Gastrocnemius medialis (tissue), 4 donors: ENCODE measurements at places on chromosomes 5 and 9.

DNA sequence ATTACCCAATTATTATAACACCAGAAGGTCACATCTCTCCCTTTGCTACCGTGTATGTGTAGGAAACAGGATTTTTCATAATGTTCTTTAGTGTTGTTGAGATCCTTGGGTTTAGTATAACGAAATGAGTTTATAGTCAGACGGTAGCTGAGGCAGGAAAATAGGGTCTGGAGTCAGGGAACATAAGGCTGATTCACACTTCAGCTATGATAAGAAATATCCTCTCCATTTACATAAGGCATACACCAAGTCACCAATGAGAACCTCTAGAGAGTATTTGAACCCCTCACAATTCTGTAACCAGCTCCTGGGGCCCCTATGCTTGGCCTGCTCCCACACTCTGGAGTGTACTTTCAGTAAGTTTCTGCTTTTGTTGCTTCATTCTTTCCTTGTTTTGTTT lies 58.9 kb upstream of the ANKH start:
- H3K36me3 ChIP-seq, result no peaks in the 10 kb centered on the region
- no peaks in the 10 kb centered on the region for H3K4me1 ChIP-seq
- H3K27me3 ChIP-seq, result no peaks in the 10 kb centered on the region
- no peak overlapping the region for H3K4me3 ChIP-seq
- no peak overlapping the region for H3K27ac ChIP-seq

DNA sequence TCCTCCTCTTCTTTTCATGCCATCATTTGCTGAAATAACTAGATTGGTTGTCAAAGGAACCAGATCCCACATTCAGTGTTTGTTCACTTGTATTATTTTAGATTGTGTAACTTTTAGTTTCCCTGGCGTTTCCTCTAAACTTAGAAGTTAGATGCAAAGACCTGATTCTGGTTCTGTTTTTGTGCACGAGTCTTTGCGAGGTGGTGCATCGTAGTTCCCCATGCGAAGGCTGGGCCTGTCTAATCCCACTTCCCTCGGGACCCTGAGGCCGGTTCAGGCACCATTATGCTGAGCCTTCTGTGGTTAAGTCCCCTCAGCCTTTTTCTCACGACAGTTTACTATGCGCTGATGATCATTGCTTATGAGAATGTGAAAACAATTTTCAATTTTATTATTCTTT lies 219.1 kb upstream of the OTULINL start:
- no peak for DNase-seq
- H3K27ac ChIP-seq, result no peak overlapping the region
- no peaks in the 10 kb centered on the region for H3K4me1 ChIP-seq
- no peaks in the 10 kb centered on the region for H3K27me3 ChIP-seq

- H3K4me1 ChIP-seq, result no peaks in the 10 kb centered on the region
- no peak for DNase-seq
- no peaks in the 10 kb centered on the region for H3K27me3 ChIP-seq
- no peaks in the 10 kb centered on the region for H3K36me3 ChIP-seq
- no peak overlapping the region for H3K27ac ChIP-seq
These were observed 223.7 kb downstream of the PAPPA start for GRCh38 chr9:116377179-116377798.

- no peak overlapping the region for H3K27ac ChIP-seq
- no peaks in the 10 kb centered on the region for H3K36me3 ChIP-seq
- H3K4me3 ChIP-seq, result no peak overlapping the region
- H3K27me3 ChIP-seq, result no peaks in the 10 kb centered on the region
These were observed 3.6 kb downstream of the FOXI1 start for GRCh38 chr5:170109059-170110031.

- H3K4me1 ChIP-seq, result no peaks in the 10 kb centered on the region
- no peaks in the 10 kb centered on the region for H3K36me3 ChIP-seq
- H3K27ac ChIP-seq, result no peak overlapping the region
- H3K4me3 ChIP-seq, result no peak overlapping the region
These were observed 270.2 kb downstream of the FBXL17 start for GRCh38 chr5:108111736-108112135.

DNA sequence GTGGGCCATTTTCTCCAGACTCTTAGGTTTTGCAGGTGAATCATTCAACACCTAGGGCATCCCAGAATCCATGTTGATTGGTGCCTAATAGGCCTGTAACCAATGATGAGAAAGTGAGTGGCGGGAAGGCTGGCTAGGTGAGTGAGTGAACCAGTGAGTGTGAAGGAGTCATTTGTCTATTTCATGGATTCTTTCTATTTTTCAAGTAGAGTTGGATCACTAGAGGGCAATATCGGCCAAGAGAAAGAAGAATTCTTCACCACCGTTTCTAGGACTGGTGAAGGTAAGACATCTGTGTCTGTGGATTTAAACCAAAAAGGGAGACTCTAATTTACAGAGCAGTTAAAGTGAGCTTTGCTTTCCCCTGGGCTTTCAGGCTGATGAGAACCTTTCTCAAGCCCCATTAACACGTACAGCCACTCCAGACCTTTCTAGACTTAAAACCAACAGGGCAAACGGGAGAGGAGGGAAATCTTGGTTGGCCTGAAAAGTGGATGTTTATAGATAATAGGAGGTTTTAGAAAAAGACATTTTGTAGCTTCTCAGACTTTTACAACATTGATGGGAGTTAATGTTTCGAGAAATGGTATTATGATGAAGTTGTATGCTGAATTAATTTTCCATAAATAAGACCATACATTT lies 114.3 kb upstream of the IL12B start:
- no peaks in the 10 kb centered on the region for H3K36me3 ChIP-seq
- H3K4me1 ChIP-seq, result no peaks in the 10 kb centered on the region
- H3K27me3 ChIP-seq, result no peaks in the 10 kb centered on the region
- no peak overlapping the region for H3K27ac ChIP-seq
- no peak for DNase-seq

- H3K4me1 ChIP-seq, result peaks cover 65% of the 10 kb centered on the region
- H3K27me3 ChIP-seq, result no peaks in the 10 kb centered on the region
- DNase-seq, result no peak
- peak overlapping the region; percentile 80 for H3K27ac ChIP-seq
- peaks cover 19% of the 10 kb centered on the region for H3K36me3 ChIP-seq
- no peak overlapping the region for H3K4me3 ChIP-seq
These were observed 9.6 kb upstream of the DBN1 start for GRCh38 chr5:177483042-177483441.

- no peak overlapping the region for H3K4me3 ChIP-seq
- H3K27me3 ChIP-seq, result no peaks in the 10 kb centered on the region
- no peak overlapping the region for H3K27ac ChIP-seq
- DNase-seq, result no peak
- H3K36me3 ChIP-seq, result no peaks in the 10 kb centered on the region
These were observed 378.5 kb downstream of the MLLT3 start for GRCh38 chr9:20243841-20244240.

DNA sequence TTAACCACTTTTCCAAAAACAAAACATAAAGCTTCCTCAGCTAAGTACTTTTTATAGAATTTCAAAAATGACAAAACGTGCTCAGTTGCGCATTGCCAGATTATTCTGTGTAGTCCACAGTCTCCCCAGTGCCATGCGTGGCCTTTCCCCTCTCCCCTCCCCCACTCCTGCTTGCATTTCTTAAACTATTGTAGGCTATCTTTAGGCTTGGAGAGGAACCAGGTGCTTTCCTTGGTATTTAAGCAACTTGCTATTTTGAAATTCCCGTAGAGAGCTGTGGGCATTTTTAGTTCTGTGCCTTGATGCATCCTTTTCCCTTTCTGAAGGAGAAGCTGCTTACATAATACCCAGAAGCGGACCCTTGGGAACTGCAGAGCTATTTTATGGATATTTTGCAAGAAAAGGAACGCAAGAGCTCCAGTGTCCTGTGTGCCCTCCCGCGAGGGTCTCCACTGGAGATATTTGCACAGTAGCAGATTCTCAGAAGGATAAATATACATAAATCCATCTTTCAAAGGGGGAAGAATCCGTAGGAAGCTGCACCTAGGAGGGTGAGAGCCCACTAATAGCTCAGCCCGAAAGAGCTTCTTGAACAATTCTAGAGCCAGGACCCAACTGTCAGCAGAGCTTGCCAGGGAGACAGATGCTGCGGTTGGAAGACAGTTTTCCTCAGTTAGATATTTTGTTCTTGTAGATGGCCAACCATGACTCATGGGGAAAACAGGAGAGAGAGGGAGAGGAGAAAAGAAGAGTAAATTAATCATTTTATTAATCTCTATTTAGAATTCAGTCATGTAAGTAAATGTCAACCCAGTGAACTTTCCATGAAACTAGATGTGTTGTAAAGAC lies 1298.3 kb upstream of the WWC1 start:
- no peak for DNase-seq
- no peaks in the 10 kb centered on the region for H3K4me1 ChIP-seq
- no peak overlapping the region for H3K27ac ChIP-seq
- no peak overlapping the region for H3K4me3 ChIP-seq
- H3K36me3 ChIP-seq, result no peaks in the 10 kb centered on the region
- no peaks in the 10 kb centered on the region for H3K27me3 ChIP-seq

GRCh38 chr5:158514986-158515359 lies 584.7 kb downstream of the EBF1 start:
- peaks cover 5% of the 10 kb centered on the region for H3K4me1 ChIP-seq
- no peaks in the 10 kb centered on the region for H3K36me3 ChIP-seq
- no peak overlapping the region for H3K4me3 ChIP-seq
- DNase-seq, result no peak
- no peak overlapping the region for H3K27ac ChIP-seq
- H3K27me3 ChIP-seq, result no peaks in the 10 kb centered on the region

GRCh38 chr9:129471201-129472019 lies 149.5 kb downstream of the C9orf50 start:
- H3K4me3 ChIP-seq, result no peak overlapping the region
- no peak overlapping the region for H3K27ac ChIP-seq
- no peaks in the 10 kb centered on the region for H3K36me3 ChIP-seq

DNA sequence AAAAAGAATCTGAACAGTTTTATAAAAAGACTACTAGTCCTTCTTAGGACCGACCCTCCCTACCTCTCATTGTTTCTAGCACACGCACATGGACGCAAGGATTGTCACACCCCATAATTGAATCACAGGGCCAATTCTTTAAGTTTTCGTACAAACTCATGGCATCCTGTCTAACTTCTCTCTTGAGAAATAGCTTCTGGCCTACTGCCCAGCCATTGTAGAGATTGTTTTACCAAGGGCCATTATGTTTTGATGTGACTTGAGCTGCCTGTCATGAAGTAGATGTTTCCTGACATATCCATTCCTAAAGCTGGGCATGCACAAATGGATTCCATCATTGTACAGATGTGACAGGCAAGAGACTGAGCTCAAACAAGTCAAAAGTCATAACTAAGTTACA lies 1672.1 kb upstream of the C9orf72 start:
- no peak for DNase-seq
- no peak overlapping the region for H3K4me3 ChIP-seq
- no peaks in the 10 kb centered on the region for H3K27me3 ChIP-seq
- no peak overlapping the region for H3K27ac ChIP-seq
- H3K36me3 ChIP-seq, result no peaks in the 10 kb centered on the region
- no peaks in the 10 kb centered on the region for H3K4me1 ChIP-seq

DNA sequence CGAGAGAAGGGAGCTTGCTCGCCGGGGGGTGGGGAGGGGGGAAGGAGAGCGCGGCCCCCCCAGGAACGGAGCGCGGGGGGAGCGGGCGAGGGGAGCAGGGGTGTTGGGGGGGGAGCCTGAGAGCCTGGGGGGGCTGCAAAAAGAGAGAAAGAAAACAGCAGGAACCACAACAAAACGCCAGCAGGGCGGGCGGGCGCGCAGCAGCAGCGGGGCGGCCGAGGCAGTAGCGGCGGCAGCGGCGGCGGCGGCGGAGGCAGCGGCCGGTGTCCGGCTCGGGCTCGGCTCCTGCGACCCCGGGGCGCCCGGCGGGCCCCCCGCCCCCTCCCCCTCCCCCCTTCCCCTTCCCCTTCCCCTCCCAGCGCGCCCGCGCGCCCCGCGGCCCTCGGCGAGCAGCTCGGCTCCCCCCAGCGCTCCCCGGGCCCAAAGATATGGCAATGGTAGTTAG lies 1.6 kb downstream of the NR2F1 start:
- H3K4me1 ChIP-seq, result peaks cover 32% of the 10 kb centered on the region
- no peak overlapping the region for H3K27ac ChIP-seq
- no peaks in the 10 kb centered on the region for H3K36me3 ChIP-seq

DNA sequence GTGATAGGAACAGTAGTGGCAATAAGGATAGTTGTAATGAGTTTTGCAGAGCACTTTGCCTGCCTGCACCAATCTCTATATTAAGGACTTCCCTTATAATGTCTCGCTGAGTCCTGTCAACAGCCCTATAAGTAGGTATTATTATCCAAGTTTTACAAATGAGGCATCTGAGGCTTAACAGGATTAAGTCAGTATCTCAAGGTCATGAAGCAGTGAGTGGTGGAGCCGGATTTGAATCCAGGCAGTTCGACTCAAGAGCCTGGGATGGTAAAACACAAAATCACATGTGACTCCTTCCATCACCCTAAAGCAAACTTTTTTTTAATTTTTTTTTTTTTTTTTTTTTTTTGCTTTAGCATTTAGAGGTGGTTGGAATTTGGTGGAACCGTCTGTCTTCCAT lies 59.0 kb upstream of the RARS1 start:
- no peak overlapping the region for H3K4me3 ChIP-seq
- no peaks in the 10 kb centered on the region for H3K36me3 ChIP-seq
- DNase-seq, result no peak

DNA sequence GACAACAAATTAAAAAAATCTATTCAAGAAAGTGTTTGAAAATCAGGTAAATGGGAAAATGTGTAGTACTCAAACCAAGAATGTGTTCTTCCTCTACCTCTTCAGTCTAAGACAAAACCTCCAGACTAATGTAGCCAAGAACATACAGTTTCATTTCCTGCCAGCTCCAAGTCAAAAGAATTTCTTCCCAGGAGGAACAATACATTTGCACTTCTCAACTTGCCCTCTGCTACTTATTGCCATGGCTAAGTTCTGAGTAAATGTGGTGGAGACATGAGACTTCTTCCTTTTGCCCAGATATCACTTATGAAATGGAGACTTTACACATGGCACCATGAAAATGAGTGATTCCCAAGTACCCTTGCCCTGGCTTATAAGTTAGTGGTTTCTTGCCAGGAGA lies 2112.2 kb upstream of the C9orf72 start:
- DNase-seq, result no peak
- no peaks in the 10 kb centered on the region for H3K4me1 ChIP-seq
- no peak overlapping the region for H3K4me3 ChIP-seq
- no peaks in the 10 kb centered on the region for H3K27me3 ChIP-seq

GRCh38 chr5:132059696-132060500 lies 557 bp upstream of the IL3 start:
- no peak overlapping the region for H3K4me3 ChIP-seq
- no peaks in the 10 kb centered on the region for H3K36me3 ChIP-seq
- H3K27me3 ChIP-seq, result no peaks in the 10 kb centered on the region
- DNase-seq, result no peak
- H3K27ac ChIP-seq, result no peak overlapping the region

DNA sequence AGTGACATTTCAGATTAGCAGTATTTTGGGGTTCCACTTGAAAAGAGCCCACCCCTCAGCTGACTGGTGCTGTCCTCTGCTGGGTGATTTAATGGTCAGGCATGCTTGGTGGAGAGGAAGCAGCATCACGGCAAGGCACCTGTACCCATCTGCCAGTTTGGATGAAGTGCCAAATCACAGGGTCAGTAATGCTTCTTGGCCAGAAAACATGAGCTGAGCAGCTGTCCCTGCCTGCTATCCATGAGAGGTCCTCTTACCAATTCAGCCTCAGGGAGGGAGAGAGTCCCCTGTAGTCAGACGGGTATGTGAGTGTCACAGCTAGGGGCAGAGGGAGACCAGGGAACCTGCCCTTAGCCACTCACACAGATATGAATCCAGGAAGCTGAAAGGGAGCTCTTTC lies 137.9 kb downstream of the SEC61B start:
- no peak overlapping the region for H3K4me3 ChIP-seq
- no peaks in the 10 kb centered on the region for H3K27me3 ChIP-seq
- no peaks in the 10 kb centered on the region for H3K36me3 ChIP-seq
- H3K4me1 ChIP-seq, result peaks cover 43% of the 10 kb centered on the region
